Activated CD8-positive, alpha-beta memory T cell treated with anti-CD3 and anti-CD28 coated beads, Interleukin-2, amount 10 ng/mL, durations not matched to agents 7 days and 5 days (primary cell): ENCODE measurements at places on chromosomes 5 and 9. TPM values are rescaled to one million over a fixed set of nuclear protein-coding genes. Genes with fewer than 3 reads are reported as not detected.

Gene BTNL8
- total RNA-seq, result not detected

Gene PDLIM4
- 2.3 TPM for total RNA-seq

Gene SEMA5A
- 0.02 TPM for total RNA-seq

Gene ANKRD18B
- 0.79 TPM for total RNA-seq

Gene SAXO1
- not detected for total RNA-seq

Gene KCNMB1
- not detected for total RNA-seq
